GM12891 (cell line): ENCODE measurements at places on chromosomes 4 and X.

DNA sequence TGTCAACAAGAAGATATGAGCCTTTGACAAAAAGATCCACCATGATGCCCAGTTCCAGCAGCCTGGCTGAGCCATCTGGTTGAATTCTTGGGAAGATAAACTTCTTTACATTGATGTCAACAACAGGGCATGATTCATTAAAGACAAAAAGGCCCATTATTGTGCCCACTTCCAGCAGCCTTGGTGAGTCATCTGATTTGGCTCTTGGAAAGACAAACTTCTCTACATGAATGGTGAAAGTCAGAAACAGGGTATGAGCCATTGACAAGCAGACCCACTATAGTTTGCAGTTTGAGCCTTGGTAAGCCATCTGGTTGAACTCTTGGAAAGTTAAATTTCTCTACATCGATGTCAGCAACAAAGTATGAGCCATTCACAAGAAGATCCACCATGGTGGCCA, 4.1 kb upstream of the CSF2RA start:
- no peak for DNase-seq

- peak; percentile 47 for DNase-seq
Observed at GRCh38 chrX:9885150-9885549, 82.0 kb upstream of the CLDN34 start.

- DNase-seq: no peak
Observed at GRCh38 chrX:123093792-123094191, 90.3 kb upstream of the GRIA3 start.

- DNase-seq: no peak
Observed at GRCh38 chr4:177308847-177309521, 690 bp upstream of the NEIL3 start.

GRCh38 chr4:15657366-15657765, 2.2 kb upstream of the FBXL5 start:
- no peak for DNase-seq

GRCh38 chrX:153771415-153772315, 7.6 kb downstream of the PLXNB3 start:
- DNase-seq: peak; percentile 11

DNA sequence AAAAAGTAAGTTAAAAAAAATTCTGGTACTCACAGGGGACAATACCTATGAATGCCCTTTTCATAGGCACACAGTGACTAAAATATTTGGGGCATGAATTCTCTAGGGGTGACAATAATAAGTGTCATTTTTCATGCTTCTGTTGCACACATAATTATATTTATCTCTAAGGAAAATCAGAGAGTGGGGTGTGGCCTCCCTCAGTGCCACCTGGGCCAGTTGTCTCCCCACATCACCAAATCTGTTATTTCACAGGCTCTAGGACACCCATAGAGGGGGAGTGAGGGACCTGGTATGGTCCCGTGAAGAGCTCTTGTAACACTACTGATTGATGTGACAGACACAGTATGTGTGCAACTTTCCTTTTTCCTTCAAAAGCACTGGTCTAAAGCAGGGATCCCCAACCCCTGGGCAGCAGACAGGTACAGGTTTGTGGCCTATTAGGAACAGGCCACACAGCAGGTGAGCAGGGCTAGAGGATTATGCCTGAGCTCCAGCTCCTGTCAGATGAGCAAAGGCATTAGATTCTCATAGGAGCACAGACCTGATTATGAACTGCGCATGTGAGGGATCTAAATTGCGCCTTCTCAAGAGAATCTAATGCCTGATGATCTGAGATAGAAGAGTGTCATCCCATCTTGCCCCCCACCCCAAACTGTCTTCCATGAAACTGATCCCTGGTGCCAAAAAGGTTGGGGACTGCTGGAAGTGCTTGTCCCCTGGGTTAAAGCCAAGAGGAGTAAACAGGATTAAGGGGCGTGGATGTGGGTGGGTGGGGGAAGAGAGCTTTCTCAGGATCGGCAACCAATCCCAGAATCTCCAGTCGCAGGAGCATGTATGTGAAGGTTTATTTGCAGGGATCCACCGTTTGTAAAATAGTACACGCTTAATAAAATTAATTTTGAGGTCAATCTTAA, 856 bp downstream of the SLC9B1 start:
- DNase-seq: no peak

GRCh38 chrX:138928737-138929459, 217.4 kb upstream of the FGF13 start:
- no peak for DNase-seq

DNA sequence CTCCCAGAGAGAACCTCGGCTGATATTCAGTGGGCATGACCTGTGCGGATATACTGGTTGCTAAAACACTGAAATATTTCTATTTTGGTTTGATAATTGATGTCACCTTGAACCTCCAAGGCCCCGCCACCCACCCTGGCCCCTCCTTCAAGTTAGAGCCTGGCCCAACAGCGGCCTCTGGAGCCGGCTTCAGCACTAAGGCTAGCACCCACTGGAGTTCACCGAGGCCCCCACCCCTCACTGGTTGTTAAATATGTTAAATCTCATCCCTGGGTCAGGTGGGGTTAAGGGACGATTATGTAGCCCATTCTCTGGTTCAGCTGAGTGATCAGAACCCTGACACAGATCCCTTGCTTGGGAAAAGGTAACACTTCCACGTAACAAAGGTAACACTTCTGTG, 24.3 kb downstream of the SEL1L3 start:
- no peak for DNase-seq

DNA sequence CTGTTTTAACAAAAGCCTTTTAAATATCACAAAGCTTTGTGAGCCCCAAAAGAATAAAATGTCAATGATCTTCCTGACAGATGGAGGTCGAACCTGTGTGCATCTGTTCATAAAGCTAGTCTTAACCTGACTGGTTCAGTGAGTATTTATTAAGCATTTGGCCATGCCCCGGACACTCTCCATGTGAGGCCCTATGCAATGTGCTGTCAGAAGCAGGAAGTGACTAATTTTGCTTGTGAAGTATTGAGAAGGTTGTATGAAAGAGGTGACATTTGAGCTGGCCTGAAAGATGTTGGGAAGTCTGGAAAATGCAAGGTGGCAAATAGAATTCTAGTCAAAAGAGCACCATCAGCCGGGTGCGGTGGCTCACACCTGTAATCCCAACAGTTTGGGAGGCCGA, 171.4 kb downstream of the MSL3 start:
- DNase-seq: no peak

DNA sequence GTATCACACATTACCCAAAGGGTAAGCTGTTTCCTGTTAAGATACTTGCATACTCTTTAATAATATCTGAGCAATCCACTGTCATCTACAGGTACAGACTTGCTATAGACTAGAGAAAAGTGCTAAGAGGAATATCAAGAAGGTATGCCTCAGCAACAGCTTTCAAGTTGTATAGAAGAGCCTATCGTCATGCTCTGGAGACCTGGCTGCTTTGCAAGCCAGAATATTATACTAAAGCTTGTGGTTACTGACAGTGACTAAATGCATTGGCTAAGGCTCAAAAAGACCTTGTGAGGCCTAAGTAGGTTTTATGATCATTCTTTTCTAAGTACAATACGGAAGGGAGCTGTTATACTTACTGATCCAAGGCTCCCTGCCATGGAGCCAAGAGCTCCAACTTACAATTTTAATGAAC, 11.3 kb downstream of the LAMP2 start:
- DNase-seq: no peak

- DNase-seq: no peak
Observed at GRCh38 chr4:3177905-3178304, 71.1 kb upstream of the MSANTD1 start.

DNA sequence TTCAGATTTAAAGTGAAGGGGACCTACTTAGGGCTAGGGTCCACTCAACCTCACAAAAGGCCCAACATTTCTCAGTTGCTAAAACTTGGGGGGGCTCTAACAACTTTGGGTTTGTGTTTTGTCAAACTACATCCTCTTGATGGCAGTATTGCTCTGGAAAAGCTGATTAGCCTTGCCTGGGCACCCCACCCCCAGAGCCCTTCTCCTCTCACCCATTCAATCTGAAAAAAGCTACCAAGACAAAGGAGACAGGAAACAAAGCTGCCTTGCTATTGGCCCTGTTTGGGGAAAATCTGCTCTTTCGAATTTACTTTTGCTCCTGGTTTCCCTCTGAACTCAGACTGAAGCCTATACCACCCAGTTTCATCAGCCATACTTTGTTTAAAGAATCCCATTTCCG, 195.2 kb upstream of the STK26 start:
- DNase-seq: no peak

DNA sequence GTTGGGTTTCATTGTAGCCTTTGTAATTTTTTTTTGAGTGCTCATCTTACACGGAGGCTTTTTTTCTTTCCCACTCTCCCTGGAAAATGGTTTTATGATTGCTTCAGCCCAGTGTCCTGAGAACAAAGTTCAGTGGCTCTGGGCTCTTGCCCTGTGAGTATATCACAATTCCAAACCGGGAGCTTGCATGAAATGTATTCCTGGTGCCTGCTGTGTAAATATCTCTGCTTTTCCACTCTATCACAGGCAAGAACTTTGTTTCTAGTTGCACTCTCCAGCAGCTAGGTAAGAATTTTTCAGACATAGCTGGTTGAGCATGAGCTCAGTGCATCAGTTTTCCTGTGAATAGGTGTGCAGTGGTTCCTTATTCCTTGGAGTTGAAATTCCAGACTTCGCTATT, 60.8 kb downstream of the SUPT20HL2 start:
- DNase-seq: no peak

- DNase-seq: no peak
Observed at GRCh38 chrX:20112022-20112774, 4.5 kb downstream of the MAP7D2 start.

DNA sequence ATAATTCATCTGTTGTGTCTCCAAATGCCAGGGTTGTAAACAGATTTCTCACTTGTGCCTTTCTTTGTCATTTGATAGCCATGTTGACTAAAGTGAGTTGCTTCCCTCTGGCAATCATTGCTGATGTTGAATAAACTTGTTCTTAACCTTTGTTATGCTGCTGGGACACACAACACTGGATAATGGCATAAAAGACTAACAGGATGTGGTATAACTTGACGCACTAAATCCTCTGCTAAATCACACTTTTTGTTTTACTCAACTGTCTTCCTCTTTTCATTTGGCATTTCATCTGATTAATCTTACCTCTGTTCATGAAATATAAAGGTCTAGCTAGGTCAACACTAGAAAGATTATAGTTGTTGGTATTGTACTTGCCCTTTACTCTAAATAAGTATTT, 17.6 kb upstream of the CXCL5 start:
- DNase-seq: no peak

- no peak for DNase-seq
Observed at GRCh38 chrX:39011454-39012221, 210.4 kb downstream of the MID1IP1 start.

GRCh38 chr4:22312113-22312512, 203.8 kb downstream of the ADGRA3 start:
- DNase-seq: no peak

- no peak for DNase-seq
Observed at GRCh38 chrX:128623361-128623760, 571.2 kb upstream of the ACTRT1 start.

GRCh38 chr4:12548678-12549077, 935.5 kb downstream of the RAB28 start:
- DNase-seq: no peak

- no peak for DNase-seq
Observed at GRCh38 chr4:35942092-35942491, 302.2 kb downstream of the ARAP2 start.

- no peak for DNase-seq
Observed at GRCh38 chr4:152117520-152117919, 356.7 kb upstream of the GATB start.

DNA sequence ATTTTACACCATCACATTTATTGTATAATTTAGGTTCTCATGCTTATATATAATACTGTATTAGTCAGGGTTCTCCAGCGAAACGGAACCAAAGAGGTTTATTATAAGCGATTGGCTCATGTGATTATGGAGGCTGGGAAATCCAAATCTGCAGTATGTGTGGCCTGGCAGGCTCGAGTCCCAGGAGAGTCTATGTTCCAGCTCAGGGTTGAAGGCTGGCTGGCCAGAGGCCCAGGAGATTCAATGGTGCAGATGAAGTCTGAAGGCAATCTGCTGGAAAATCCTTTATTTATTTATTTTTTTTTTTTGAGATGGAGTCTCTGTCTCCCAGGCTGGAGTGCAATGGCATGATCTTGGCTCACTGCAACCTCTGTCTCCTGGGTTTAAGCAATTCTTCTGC, 63.0 kb upstream of the WDFY3 start:
- DNase-seq: no peak

DNA sequence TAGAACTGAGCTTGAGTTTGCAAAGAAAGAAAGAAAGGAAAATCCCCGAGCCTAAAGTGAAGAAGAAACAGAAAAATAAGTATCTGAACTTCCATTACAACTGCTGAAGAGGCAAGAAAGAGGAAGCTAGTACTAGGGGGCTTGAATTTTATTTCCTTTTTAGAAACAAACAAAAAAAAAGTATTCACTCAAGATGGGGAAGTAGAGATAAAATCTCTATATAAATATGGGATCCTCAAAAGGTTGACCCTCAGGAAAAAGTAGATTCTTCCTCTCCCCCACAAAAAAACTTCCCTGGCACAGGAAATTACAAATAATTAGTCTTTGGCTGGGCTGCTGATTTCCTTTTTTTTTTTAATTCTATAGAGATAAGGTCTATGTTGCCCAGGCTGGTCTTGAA, 16.0 kb downstream of the LRBA start:
- no peak for DNase-seq

GRCh38 chr4:40180356-40180755, 16.5 kb upstream of the RHOH start:
- no peak for DNase-seq

- DNase-seq: no peak
Observed at GRCh38 chr4:118921786-118922185, 33.1 kb downstream of the SYNPO2 start.

- no peak for DNase-seq
Observed at GRCh38 chr4:10552591-10553280, 95.5 kb upstream of the ZNF518B start.

DNA sequence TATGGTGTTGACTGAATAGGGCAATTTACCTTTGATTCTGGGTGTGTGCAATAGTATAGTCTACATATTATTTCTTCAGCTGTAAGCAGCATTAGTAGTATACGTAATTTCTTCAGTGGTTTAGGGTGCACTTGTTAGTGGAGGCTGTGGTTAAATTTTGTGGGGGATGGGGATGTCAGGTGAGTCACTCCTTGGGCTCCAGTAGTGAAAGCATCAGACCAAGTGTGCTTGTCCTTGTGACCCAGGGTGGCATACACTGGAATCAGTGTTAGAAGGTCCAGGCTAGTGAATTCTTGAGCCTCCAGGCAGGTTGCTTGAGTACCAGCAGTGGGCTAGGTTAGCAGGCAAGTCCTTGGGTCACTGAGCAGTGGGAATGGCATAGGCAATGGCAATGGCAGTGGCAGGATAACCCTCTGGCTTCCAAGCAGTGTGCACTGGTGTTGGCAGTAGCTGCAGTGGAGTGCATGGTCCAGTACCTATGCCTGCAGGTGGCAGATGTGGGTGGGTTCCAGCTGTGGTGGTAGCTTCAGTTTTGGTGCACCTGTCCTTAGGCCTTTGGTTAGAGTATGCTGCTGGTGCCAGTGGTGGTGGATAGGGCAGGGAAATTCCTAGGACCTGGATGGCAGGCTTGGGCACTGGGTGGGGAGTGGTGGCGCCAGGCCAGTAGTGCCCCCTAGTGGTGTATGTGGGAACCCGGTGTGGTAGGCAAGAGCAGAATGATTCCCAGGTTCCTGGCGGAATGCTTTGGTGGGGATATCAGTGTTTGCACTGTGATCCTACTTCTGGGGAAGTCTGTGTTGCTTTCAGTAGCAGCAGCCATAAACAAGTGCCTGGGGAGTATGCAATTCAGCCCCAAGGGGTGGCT, 531.0 kb downstream of the SMARCA1 start:
- DNase-seq: no peak

- peak; percentile 4 for DNase-seq
Observed at GRCh38 chrX:153773218-153773611, 7.6 kb upstream of the SRPK3 start.

GRCh38 chr4:137070614-137071013, 461.7 kb downstream of the PCDH18 start:
- DNase-seq: peak; percentile 0
